ENCODE measurements at places on chromosomes 13 and 19.

GRCh38 chr19:7210359-7210758 is 83.9 kb downstream of the INSR start:
- DNase-seq, result no peak

- no peak for DNase-seq
Measured at GRCh38 chr13:52160506-52160905, 1.1 kb upstream of the NEK3 start.

DNA sequence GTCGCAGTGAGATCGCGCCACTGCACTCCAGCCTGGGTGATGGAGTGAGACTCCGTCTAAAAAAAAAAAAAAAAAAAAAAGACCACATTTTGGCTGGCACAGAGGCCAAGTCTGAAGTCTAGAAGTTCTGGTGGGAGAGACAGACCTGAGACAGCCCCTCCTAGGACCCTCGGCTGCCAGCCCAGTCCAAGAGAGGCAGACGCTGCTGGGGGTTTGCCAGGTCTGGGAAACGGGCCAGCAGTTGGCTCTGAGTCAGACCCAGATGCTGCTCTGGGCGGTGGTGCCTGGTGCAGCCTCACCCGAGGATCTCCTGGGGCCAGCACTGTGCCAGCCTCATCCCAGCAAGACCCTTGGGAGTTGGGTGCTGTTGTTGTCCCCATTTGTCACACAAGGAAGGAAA is 5.8 kb downstream of the FCHO1 start:
- peak; percentile 73 for DNase-seq

DNA sequence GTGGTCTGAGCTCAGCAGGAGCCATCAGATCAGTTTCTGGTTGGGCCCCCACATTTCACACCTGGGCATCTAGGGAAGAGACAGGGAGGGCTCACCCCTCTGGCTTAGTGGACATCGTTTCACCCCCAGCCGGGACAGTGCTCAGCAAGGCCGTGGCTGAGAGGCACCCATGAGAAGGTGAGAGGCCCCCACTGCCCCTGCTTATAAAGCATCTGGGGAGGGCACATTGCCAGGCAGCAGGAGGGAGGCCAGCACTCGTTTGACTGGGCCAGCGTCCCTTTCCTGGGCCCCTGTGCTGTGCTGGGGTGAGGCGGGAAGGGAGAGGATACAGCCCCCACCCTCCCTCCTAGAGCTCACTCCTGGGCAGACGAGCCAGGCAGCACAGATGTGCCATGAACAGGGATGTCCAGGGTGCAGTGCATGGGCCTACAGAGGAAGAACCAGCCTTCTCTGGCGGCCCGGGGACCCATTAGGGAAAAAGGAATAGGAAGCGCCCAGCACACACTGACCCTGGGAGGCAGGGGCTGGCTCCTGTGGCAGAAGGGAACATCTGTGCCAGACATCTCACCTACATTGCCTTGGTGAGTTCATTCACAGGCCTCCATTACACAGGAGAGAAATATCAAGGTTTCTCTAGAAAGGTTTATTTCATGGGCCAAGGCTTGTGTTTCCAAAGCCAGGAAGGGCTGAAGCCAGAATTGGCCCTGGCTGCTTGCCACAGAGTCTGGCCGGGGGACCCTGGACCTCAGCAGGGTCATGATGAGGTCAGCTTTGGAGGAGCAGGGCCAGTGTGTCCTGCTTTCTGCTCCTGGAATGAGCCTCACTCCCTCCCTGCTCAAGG is 7.7 kb downstream of the AP1M1 start:
- DNase-seq, result no peak

- DNase-seq, result no peak
Measured at GRCh38 chr13:58247080-58247479, 615.5 kb downstream of the PCDH17 start.

- DNase-seq, result no peak
Measured at GRCh38 chr19:50202386-50202785, 1.0 kb upstream of the MYH14 start.

GRCh38 chr19:44374789-44375188 is 18.3 kb upstream of the ZNF112 start:
- DNase-seq, result no peak

DNA sequence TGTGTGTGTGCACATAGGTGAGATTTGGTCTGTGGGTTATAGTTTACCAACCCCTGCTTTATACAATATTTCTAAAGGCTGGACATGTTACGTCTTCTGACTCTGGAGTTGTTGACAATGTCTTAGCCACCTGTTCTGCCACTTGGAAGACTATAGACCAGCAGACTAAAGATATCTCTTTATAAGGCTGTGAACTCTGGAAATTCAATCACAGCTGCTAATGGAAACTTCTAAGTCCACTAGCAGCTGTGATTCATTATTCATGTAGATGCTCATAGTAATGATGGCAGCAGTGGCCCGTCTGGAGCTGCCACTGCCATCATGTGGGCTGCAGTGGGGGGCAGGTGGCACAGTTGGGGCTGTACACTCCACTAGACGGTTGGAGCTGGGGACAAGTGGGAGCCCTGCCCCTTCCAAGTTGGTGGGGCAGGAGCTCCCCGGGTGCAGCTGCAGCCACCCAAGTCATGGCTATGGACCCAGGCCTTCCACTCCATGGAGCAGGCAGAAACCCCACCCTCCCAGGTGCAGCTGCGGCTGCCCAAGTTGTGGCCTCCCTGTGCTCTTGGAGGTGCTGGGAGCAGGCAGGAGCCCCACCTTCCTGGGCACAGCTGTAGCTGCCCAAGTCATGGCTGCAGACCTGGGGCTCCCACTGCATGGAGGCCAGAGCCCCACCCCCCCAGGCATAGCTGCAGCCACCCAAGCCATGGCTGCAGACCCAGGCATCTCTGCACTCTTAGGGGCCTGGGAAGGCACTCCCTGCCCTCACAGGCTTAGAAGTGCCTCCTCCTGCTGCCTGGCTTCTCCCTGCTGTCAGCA is 8.8 kb downstream of the IGFL4 start:
- no peak for DNase-seq

DNA sequence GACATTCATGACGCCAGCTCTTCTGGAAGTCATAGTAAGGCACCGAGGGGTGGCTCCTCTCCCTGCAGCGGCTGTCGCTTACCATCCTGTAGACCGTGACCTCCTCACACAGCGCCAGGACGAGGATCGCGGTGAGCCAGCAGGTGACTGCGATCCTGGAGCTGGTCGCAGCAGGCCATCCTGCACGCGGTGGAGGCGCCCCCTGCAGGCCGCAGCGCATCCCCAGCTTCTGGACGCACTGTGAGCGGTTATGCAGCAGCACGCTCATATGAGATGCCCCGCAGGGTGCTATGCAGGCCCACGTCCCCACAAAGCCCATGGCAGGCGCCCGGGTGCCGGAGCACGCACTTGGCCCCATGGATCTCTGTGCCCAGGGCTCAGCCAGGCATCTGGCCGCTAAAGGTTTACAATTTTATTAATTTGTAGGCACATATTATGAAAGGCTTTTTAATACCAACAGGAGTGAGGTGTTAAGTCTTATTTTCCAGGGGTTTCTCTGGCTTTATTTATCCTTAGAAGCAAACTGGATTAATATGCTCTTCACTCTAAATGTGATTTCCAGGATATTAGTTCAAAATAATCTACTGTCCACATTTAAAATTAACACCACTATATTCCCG is 35.6 kb upstream of the PSPC1 start:
- DNase-seq, result peak; percentile 48

DNA sequence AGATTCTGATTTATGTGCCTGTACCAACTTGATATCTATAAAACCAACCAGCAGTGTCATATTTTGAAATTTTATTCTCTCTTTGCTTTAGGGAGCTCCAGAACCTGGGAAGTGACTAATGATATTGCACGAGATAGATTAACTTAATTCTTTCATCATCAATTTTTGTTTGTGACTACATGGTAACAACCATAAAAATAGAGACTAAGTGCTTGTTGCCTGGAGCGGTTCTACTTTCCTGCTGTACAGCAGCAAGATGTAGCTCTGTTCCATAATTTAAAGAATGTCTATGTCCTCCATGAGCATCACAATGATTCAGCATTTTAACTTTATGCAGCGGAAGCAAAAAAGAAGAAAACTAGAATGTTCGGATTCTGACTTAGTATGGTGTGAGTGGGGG is 275.6 kb downstream of the KLF5 start:
- DNase-seq, result peak; percentile 51

DNA sequence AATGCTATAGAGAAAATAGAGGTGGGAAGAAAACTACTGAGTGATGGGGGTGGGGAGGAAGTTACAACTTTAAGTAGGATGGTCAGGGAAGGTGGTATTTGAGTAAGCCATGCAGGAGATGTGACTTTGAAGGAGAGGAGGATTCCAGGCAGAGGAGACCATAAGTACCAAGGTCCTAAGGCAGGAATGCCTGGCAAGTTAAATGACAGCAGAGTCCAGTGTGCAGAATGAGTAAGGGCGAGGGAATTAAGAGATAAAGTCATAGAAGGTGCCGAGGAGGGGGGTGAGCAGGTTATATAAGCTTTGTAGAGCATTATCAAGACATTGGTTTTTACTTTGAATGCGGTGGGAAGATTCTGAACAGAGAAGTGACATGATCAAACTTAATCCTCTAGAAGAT is 43.2 kb upstream of the WDFY2 start:
- no peak for DNase-seq

- peak; percentile 37 for DNase-seq
Measured at GRCh38 chr13:102402290-102402689, 442 bp upstream of the FGF14 start.

DNA sequence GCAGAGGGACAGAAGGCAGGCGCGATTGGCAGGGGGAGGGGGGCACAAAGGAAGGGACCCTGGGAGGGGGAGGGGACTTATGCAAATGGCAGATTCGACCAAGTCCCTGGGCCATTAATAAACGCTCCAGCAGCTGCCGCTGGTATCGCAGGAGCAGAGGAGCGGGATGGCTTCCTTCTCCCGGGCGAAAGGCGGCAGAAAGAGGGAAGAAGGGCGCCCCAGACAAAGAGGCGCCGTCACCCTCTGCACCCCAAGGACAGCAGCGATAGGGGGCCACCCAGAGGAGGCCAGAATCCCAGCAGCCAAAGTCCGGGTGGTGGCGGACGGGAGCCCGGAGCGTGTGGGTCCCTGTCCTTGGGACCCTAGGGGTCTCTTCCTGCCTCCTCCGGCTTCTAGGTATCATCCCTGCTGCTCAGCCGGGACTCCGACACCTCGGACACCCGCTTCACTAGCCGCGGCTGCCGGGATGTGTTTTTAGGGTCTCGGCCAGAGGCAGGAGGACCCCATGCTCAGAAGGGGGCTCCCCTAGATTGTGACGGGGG is 1.9 kb downstream of the PTPRS start:
- DNase-seq, result no peak

GRCh38 chr19:17095141-17095919 is 19.8 kb downstream of the MYO9B start:
- peak; percentile 74 for DNase-seq

DNA sequence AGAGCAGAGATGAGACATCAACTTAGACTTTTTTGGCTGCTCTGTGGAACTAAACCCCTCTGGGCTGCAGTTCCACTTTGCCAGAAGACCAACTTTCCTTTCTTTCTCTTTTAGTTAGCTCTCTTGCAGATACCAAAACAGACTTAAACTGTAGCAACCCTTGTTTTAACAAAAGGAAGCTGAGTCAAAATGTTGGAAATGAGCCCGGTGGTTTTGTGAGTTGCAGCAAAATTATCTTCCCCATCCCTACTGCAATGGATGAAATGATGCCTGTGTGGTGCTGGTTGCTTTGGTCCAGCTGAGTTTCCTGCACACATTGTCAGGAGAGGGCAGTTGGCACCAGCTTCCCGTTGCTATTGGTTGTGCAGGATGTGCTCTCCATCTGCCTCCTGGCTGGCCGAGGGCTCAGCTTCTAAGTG is 115.3 kb downstream of the LRCH1 start:
- DNase-seq, result peak; percentile 93

DNA sequence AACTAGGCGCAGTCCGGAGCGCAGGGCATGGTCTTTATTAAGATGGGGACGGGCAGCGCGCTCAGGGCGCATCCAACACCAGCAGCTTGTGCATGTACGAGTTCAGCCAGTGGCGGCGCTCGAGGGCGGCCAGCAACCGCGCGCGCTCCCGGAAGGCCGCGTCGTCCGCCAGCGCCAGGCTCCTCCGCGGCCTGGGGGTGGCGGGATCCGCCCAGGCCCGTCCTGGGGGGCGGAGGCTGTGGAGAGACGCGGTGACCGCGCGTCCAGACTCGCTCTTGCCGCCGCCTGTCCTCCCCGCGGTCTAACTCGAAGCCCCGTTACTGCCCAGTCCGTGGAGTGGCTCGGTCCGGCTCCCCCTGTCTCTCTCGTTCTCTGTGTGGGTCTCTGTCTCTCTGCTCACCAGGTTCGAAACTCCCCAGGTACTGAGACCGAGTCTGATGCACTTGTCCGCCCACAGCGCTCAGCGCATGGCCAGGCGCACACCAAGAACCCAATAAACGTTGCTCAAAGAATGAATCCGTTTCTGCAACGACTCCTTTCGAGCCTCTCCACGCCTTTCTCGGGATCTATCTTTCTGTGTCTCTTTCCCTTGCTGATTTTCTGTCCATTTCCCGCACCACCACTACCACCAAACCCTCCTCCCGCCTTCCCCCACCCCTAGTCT is 702 bp downstream of the PTH2 start:
- DNase-seq, result peak; percentile 36

- no peak for DNase-seq
Measured at GRCh38 chr13:104832231-104832630, 1703.2 kb downstream of the EFNB2 start.

GRCh38 chr19:19405971-19406877 is 749 bp downstream of the GATAD2A start:
- DNase-seq, result peak; percentile 45

- DNase-seq, result peak; percentile 80
Measured at GRCh38 chr19:47697863-47698609, 15.2 kb upstream of the EHD2 start.

GRCh38 chr19:47226426-47227351 is 4.3 kb downstream of the BBC3 start:
- peak; percentile 54 for DNase-seq

GRCh38 chr19:1609103-1609396 is 3.8 kb upstream of the UQCR11 start:
- DNase-seq, result no peak

- no peak for DNase-seq
Measured at GRCh38 chr19:48530066-48530720, 18.6 kb upstream of the LMTK3 start.

- DNase-seq, result no peak
Measured at GRCh38 chr13:70432276-70432805, 324.1 kb upstream of the KLHL1 start.

GRCh38 chr13:94674609-94675348 is 37.6 kb downstream of the SOX21 start:
- peak; percentile 39 for DNase-seq

GRCh38 chr13:89150362-89150761 is 1479.2 kb downstream of the SLITRK5 start:
- DNase-seq, result peak; percentile 9

DNA sequence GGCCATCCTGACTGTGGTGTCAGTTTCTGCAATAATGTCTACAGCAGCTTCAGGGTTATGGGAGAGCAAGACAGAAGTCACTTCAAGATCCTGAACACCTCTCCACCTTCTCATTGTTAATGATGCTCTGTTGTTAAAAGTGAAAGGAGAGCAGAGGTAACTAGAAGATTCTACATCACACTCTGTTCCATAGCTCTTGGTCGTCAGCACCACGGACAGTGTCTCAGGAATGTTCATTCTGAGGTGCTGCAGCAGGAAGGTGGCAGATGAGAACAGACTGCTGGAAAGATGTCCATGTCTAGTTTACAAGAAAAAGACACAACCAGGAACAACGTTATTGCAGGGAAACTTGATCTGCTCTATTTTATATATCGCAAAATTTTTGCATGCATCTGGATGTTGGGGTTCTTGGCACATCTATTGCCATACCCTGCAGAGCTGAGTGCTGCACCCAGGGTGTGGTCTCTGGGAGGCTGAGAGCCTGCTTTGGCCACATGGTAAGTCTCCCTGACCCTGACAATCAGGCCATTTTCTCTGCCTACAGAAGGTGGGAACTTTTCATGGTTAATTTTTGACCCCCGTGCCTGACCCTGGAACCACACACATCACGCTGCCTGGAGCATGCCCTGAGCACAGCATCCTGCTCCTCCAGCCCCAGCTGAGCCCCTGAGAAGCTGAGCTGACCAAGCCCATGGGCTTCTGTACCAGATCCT is 12.7 kb downstream of the CEACAM21 start:
- peak; percentile 42 for DNase-seq
